ENCODE measurements at places on chromosomes 7 and 10.

DNA sequence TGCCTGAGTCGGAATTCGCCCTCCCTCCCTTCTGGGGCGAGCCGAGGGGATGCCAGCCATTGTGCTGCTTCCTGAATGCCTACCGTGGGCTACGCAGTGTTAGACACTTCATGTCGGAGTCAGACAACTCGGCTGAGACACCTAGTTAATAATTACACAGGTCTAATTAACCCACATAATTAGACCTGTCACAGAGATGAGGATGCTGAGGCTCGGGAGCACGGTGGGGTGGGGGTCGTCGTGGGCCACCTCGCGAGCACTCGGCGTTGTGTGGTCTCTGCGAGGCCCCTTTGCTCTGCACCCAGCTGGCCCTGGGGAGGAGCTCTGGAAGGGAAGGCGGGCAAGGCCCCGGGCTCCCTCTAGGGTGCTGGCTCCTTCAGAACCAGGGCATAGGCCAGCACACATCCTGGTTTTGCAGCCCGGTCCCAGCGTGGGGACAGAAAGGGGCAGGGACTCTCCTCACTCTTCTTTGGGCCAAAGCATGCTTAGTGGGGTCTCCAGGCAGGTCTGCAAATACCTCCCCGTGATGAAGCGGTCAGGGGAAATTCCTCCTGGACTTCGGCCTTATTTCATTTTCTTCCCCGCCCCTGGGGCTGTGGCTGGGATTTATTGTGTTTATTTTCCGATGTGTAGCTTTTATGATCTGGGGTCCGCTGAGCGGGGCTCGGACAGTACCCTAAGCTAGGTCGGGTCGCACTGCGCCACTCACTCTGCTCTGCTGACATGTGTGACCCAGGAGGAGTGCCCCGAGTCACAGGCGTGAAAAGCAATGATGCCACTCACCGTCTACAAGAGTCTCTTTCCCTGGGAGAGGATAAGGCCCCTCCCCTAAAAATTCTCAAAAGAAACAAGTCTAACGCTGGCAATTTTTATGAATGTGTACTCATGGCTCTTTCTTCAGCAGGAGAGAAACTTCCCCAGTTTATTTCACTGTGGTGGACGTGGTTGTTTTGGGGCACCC, 4.9 kb upstream of the FOXL3 start:
- DNase-seq, result no peak

DNA sequence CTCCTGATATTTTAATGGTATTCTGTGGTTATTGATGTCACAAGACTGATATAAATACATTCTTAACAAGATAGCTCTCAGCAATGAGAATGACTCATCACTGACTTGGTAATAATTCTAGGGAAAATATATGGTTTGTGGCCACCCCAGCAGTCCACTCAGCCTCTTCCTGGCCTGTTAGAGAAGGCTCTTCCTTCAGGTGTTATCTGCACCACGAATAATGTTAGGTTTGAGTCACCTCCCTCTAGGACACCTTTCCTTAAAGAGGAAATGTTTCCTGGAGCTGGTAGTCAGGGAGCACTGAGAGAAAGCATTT, 163.3 kb downstream of the SVIL start:
- DNase-seq, result no peak

DNA sequence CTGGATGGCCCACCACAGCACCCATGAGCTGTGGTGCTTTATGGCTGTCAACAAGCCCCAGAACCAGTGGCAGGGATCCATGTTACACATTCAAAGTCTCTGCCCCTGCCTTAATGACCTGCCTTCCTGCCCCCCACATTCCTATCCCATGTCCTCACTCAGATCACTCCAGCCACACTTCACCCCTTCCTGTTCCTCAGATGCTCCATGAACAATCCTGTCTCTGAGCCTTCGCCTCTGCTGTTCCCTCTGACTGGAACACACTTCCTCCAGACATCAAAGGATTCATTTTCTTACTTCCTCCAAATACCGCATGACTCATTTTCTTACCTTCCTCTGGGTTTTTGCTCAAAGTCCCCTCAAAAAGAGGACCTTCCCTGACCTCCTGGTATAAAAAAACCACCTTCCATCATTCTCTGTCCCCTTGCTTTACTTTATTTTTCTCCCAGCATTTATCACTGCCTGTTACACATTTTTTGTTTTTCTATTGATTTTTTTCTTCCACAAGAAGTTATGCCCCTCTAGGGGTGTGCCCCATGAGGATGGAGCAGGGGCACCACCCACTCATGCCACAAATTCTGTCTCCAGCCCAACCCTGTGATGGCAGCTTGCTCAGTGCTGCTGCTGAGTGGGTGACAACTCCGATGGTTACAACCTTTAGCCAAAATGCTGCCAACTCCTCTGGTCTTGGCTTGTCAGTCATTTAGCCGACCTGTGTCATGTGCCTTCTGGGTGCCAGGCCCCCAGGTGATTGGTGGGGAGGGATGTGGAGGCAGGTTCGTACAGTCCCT, 18.2 kb downstream of the COL13A1 start:
- DNase-seq, result no peak

GRCh38 chr7:106190589-106191330, 78.6 kb upstream of the SYPL1 start:
- no peak for DNase-seq

DNA sequence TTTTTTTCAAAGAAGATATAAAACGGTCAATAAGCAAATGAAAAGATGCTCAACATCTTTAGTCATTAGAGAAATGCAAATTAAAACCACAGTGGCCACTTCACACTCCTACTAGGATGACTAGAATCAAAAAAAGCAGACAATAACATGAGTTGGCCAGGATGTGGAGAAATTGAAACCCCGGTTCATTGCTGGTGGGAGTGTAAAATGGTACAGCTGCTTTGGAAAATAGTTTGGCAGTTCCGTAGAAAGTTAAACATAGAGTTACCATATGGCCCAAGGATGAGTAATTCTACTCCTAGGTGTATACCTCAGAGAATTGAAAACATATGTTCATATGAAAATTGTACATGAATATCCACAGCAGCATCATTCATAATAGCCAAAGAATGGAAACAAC, 573.3 kb downstream of the GALNT17 start:
- no peak for DNase-seq

All from stimulated activated CD8-positive, alpha-beta memory T cell treated with anti-CD3 and anti-CD28 coated beads, Interleukin-7, amount 100 ng/mL, for 24 hours (primary cell).